ENCODE measurements at places on chromosomes 2 and 18. TPM values are rescaled to one million over a fixed set of nuclear protein-coding genes. Genes with fewer than 3 reads are reported as not detected.

The DLGAP1 gene
- polyA plus RNA-seq, result 1.0 TPM

The APLF gene
- 3.0 TPM for polyA plus RNA-seq

The DHRS9 gene
- 0.49 TPM for polyA plus RNA-seq

The SCLY gene
- polyA plus RNA-seq, result 17.4 TPM

The CHRNA1 gene
- 0.33 TPM for polyA plus RNA-seq

The ERCC3 gene
- polyA plus RNA-seq, result 76.4 TPM

DNA sequence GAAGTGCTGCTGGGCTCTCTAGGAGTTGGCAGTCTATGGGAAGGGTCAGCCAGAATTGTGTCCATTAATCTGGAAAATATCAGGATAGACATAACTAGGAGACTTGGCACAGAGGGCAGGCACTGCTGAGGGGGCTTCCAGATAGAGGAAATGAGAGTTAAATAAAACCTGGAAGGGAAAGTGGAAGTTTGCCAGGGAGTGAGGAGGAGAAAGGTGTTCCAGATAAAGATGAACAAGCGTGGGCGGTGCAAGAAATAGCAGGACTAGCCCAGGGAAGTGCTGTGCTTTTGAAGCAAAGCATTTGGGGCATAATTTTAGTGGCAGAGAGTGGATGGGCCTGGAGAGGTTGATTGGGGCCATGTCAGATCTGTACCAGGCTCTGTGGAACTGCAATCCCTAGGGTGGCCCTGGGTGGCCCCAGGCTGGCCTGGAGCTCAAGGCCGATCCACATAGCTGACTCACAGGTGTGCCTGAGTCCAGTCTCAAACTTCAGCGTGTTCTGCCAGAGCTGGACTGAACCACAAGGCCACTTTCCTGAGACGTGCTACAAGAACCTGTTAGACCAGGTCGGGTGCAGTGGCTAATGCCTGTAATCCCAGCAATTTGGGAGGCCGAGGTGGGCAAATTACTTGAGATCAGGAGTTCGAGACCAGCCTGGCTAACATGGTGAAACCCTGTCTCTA is 26.9 kb downstream of the GALM start:
- DNase-seq, result no peak

DNA sequence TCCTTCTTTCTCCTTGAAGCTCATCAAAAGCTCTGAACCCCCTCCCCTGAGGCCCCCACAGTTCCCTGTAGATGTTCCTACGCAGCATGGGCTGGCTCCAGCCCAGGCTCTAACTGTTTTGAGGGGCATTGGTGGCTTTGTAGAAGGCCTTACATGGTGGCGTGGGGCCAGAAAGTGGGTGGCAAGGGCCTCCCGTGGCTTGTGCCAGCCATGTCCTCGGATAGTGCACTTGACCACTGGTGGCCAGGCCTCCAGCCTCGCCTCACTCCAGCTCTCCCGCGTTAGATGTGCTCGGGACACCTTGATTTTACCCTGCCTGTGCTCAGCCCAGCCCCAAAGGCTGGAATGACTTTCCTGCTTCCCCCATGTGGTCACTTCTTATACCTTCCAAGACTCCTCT is 92.9 kb downstream of the TWIST2 start:
- DNase-seq, result no peak

DNA sequence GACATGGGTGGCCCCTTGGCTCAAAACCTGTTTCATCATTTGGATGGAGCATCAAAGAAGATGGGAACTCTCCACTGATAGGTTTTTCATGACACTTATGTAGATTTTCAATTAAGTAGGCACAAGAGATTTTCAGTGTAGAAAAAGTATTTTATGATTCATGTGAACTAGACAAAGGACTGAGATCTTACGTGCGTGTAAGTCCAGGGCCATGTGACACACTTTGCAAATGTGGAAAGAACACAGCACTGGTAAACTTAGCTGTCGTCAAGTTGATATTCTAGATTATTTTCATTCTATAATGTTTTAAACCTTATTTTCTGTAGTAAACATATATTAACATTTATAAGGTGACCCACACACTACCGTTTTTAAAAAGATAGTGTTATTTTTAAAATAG is 37.4 kb downstream of the RNF144A start:
- DNase-seq, result no peak

- DNase-seq, result no peak
These were observed 456.3 kb upstream of the MYT1L start for GRCh38 chr2:2787301-2787907.

- no peak for DNase-seq
These were observed 209.1 kb downstream of the ZNF385B start for GRCh38 chr2:179652296-179652695.

- DNase-seq, result no peak
These were observed 1386.0 kb upstream of the CELF4 start for GRCh38 chr18:38951633-38952032.

GRCh38 chr2:232588680-232589585 is 38.4 kb downstream of the EIF4E2 start:
- DNase-seq, result no peak

DNA sequence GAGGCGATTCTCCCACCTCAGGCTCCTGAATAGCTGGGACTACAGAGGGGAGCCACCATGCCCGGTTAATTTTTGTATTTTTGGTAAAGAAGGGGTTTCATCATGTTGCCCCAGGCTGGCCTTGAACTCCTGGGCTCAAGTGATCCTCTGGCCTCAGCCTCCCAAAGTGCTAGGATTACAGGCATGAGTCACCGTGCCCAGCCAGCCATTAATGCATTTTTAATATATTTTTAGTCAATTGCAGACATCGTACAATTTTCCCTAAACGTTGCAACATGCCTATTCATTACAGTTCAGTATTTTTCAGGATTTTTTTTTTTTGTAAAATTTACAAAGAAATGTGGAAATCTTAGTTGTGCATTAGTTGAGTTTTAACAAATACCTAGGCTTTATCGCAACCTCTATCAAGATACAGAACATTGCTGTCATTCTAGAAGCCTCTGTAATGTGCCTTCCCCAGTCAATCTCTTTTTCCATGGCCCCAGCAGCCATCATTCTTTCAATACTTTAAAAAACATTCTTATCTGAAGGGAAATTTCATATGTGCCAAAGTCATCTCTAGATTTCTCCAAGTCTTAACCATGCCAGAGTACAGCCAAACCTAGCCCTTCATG is 14.7 kb downstream of the NABP1 start:
- DNase-seq, result no peak

DNA sequence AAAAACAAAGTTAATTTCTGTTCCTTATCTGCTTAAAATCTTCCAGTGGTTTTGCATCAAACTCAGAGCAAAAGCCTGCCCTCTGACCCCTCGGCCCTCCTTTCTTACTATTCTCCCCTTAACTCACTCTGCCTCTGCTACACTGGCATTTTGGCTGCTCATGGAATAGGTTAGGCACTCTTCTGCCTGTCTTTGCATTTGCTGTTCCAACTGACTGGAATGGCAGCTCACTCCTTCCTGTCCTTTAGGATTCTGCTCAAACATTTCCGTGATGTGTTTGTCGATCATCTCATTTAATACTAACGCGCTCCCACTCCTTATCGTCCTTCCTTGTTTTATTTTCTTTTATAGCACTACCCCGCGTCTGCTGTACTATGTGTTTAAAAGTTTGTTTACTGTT is 815 bp downstream of the CEBPZ start:
- DNase-seq, result no peak

- no peak for DNase-seq
These were observed 34.1 kb downstream of the ZNF407 start for GRCh38 chr18:74631623-74632350.

GRCh38 chr2:232419245-232420072 is 12.8 kb downstream of the ALPG start:
- DNase-seq, result no peak

DNA sequence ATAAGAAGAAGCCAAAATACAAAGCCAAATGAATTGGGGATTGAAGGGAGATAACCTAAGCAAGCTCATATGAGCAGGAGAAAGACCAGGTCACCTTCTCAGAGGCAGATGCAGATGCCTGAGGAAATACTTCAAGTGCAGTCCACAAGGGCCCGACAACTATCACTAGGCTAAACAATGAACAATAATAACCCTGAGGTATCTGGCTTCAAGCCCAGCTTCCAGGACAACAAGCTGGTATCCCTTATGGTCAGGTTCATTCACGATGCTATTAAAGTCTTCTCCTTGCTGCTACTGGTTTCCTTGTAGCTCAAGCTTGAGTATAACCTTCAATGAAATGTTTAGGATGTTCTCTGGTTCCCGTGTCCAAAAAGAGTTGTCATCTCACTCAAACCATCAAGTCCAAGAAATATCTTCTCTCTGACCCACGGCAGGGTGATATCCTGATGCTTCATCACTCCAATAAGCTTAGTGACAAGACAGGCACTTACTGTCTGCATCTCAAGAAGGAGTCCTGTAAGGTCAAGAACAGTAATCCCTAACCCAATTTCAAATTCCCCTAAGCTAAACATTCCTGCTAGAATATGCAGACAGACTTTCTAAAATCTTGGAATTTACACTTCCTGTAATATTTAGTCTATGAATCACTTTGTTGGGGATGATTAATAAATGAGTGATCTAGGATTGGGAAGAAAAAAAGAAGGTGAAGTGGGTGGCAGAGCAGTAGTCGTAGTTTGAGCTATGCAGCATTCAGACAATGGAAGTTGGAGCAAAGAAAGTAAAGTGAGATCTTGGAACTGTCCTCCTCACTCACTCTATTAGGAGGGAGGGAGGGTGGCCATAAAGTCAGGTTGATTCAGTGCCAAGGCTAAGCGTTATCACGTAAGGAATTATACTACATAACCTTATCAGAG is 33.1 kb downstream of the CHN1 start:
- no peak for DNase-seq

DNA sequence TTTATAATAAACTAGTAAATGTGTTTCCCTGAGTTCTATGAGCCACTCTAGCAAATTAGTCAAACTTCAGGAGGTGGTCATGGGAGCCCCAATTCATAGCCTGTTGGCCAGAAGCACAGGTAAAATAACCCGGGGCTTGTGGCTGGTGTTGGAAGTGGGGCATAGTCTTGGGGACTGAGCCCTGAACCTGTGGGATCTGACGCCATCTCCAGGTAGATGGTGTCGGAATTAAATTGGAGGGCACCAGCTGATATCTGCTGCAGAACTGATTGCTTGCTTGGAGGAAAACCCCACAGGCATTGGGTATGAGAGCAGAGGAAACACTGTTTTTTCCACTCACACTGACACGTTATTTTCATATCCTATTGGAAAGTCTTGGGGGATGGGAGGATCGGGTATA is 14.1 kb downstream of the NMS start:
- DNase-seq, result no peak

DNA sequence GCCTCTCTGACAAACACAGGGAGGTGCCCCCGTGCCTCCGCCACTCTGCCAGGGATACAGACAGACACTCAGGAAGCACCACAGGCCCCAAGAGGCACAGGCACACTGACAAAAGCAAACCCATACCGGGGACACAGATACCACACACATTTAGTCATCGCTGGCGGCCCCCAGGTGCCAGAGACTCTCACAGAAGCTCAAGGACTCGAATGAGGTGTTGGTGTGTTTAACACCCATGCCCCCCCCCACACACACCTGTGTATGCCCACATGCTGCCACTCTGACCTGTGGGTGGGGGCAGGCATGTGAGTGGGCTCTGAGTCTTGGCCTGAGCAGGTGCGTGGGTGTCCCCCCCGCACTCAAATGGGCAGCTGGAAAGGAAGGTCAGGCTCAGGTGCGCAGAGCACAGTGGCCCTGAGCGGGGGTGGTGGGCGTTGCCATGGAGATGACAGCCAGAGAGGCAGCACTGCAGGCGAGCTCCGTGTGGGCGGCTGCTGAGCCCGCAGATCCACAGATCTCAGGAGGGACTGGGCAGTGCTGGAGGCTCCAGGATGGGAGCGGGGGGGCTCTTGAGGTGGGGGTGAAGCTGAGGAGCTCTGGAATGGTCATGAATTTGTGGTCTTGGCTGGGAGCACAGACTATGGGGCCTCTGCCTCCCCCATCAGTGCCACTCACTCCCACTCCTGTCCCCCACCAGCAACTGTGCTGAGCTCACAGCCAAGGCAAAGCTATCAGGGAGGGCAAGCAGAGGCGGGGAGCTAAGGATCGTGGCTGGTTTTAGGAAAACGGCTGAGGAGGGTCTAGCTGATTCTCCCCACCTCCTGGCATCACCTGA is 73.9 kb upstream of the TAF1B start:
- no peak for DNase-seq

GRCh38 chr2:160430001-160430344 is 63.6 kb downstream of the RBMS1 start:
- DNase-seq, result no peak

Measured in right lung (tissue), 10 donors.